Breast epithelium (tissue), 4 donors: ENCODE measurements at places on chromosomes 5 and 9.

DNA sequence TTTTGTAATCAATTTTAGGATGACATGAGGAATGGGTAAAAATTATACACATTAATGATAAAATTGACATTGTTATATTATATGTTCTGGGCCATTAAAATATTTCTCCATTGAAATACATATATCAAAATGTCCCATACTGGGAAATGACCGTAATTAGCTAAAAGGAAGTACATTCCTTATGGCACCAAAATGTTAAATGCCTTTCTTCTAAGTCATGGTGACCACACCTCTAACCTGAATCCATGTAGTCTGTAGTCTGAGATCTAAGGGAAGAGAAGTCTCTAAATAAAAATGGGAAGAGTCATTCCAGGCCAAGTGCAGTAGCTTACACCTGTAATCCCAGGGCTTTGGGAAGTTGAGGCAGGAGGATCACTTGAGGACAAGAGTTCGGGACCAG lies 10.0 kb upstream of the GDA start:
- no peaks in the 10 kb centered on the region for H3K4me1 ChIP-seq
- no peak overlapping the region for H3K4me3 ChIP-seq
- DNase-seq, result no peak
- H3K36me3 ChIP-seq, result no peaks in the 10 kb centered on the region
- H3K27ac ChIP-seq, result no peak overlapping the region

DNA sequence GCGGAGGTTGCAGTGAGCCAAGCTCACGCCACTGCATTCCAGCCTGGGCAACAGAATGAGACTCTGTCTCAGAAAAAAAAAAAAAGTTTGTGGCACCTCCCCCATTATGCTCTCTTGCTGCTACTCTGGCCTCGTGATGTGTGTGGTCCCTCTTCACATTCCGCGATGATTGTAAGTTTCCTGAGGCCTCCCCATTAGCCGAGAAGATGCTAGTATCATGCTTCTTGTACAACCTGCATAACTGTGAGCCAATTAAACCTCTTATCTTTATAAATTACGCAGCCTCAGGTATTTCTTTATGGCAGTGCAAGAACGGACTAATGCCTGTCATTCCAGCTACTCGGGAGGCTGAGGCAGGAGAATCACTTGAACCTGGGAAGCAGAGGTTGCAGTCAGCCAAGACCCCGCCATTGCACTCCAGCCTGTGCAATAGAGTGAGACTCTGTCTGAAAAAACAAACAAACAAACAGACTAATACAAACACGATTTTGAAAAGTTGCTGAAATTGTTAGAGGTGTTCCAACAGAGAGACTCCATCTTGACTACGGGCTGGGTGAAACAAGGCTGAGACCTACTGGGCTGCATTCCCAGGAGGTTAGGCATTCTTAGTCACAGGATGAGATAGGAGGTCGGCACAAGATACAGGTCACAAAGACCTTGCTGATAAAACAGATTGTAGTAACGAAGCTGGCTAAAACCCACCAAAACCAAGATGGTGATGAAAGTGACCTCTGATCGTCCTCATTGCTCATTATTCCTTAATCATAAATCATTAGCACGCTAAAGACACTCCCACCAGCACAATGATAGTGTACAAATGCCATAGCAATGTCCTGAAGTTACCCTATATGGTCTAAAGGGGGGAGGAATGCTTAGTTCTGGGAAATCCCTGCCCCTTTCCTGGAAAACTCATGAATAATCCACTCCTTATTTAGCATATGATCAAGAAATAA lies 8.3 kb upstream of the AFF4 start:
- H3K4me3 ChIP-seq, result no peak overlapping the region
- no peak for DNase-seq
- H3K27me3 ChIP-seq, result no peaks in the 10 kb centered on the region
- H3K27ac ChIP-seq, result no peak overlapping the region
- no peaks in the 10 kb centered on the region for H3K36me3 ChIP-seq

- H3K36me3 ChIP-seq, result no peaks in the 10 kb centered on the region
- no peaks in the 10 kb centered on the region for H3K4me1 ChIP-seq
- H3K27ac ChIP-seq, result no peak overlapping the region
- no peaks in the 10 kb centered on the region for H3K27me3 ChIP-seq
- H3K4me3 ChIP-seq, result no peak overlapping the region
These were observed 43.5 kb upstream of the RNF38 start for GRCh38 chr9:36443581-36443980.

DNA sequence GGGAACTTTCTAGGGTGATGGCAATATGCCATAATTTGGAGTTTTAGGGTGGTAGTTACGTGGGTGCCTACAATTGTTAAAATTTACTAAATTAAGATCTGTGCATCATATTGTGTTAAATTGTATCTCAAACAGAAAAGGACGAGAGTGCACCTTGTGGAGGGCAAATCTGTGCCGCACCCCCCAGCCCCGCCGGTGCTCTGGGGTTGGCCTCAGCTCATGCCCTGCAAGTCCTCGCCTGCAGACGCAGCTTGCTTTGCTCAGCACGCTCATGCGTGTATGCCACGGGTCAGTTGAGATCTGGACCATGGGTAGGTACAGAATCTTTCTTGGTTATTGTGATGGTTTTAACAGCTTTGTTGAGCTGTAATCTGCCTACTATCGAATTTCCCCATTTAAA lies 33.7 kb upstream of the FCN1 start:
- H3K27me3 ChIP-seq, result peaks cover 16% of the 10 kb centered on the region
- H3K4me1 ChIP-seq, result no peaks in the 10 kb centered on the region
- no peak overlapping the region for H3K4me3 ChIP-seq
- DNase-seq, result no peak
- no peaks in the 10 kb centered on the region for H3K36me3 ChIP-seq
- H3K27ac ChIP-seq, result no peak overlapping the region

- no peak for DNase-seq
- H3K36me3 ChIP-seq, result no peaks in the 10 kb centered on the region
- H3K27me3 ChIP-seq, result no peaks in the 10 kb centered on the region
- H3K4me3 ChIP-seq, result no peak overlapping the region
- no peaks in the 10 kb centered on the region for H3K4me1 ChIP-seq
- H3K27ac ChIP-seq, result no peak overlapping the region
These were observed 167.7 kb upstream of the LHFPL2 start for GRCh38 chr5:78816143-78816765.

DNA sequence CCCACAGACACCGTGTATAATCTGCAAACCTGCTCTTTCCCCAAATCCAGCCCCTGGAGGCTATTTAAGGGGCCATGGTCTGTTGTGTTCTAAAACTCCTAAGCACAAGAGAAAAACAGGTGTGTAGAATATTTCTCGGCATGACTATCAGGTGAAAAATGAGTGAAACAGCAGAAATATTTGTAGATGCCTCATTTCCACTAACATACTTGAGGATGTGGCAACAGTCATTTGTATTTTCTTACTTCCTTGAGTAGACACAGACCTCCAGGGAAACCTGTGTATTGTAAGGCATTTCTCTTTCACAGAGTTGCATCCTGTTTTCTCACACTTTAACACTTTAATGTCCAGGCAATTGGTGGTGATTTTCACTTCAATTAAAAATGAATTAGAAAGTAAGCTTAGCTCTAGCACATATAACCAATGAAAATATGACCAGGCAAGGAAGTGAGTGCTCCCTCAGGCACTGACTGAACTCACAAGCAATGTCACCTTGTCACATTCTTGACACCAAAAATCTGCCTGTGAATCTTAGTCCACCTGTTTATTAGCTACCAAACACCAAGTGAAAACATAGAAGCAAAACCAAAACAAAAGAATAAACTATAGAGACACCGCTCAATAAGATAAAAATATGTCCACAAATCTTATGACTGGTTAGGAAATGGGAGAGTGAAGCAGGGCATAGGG lies 64.4 kb downstream of the DIRAS2 start:
- H3K27ac ChIP-seq, result no peak overlapping the region
- no peak overlapping the region for H3K4me3 ChIP-seq
- H3K27me3 ChIP-seq, result no peaks in the 10 kb centered on the region
- no peaks in the 10 kb centered on the region for H3K4me1 ChIP-seq

- no peak overlapping the region for H3K4me3 ChIP-seq
- no peaks in the 10 kb centered on the region for H3K4me1 ChIP-seq
- no peaks in the 10 kb centered on the region for H3K27me3 ChIP-seq
These were observed 157.0 kb upstream of the TRPC7 start for GRCh38 chr5:136522217-136522956.

- H3K27ac ChIP-seq, result no peak overlapping the region
- no peaks in the 10 kb centered on the region for H3K36me3 ChIP-seq
- no peak overlapping the region for H3K4me3 ChIP-seq
- no peaks in the 10 kb centered on the region for H3K4me1 ChIP-seq
- H3K27me3 ChIP-seq, result no peaks in the 10 kb centered on the region
- no peak for DNase-seq
These were observed 87.5 kb downstream of the PPARGC1B start for GRCh38 chr5:149817539-149818060.

DNA sequence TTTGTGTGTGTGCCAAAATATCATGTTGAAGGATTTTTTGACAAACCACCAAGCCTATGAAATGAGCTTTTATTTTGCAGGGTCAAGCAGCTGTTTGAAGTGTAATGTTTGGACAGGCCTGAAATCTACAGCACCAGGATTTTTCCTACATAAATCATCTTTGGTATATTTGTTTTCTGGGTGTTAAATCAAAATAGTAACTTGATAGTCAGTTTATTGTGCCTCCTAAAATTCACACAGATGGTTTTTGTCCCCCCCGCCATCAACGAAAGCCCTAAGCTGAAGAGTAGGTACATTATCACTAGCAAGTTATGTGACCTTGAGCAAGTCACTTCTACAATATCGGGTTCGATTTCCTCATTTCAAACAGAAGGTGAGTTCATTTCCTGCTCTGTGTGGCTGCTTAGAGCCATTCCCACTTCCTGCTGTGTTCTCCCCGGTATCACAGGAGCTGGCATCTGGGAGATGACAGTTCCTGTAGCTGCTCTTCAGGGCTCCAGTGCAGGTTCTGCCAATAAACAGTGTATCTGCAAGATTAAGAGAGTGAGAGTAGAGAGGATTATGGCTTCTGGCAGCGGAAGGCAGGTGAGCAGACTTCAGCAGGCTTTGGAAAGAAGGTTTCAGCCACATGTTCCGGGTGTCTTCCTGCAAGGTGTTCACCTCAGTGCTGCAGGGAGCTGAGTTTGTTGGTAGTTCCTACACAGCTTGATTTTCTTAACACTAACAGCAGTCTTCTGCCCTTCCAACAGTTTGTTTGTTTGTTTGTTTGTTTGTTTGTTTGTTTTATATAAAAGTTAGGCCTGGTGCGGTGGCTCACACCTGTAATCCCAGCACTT lies 48.4 kb upstream of the GNE start:
- H3K27ac ChIP-seq, result no peak overlapping the region
- H3K36me3 ChIP-seq, result no peaks in the 10 kb centered on the region
- no peak for DNase-seq

DNA sequence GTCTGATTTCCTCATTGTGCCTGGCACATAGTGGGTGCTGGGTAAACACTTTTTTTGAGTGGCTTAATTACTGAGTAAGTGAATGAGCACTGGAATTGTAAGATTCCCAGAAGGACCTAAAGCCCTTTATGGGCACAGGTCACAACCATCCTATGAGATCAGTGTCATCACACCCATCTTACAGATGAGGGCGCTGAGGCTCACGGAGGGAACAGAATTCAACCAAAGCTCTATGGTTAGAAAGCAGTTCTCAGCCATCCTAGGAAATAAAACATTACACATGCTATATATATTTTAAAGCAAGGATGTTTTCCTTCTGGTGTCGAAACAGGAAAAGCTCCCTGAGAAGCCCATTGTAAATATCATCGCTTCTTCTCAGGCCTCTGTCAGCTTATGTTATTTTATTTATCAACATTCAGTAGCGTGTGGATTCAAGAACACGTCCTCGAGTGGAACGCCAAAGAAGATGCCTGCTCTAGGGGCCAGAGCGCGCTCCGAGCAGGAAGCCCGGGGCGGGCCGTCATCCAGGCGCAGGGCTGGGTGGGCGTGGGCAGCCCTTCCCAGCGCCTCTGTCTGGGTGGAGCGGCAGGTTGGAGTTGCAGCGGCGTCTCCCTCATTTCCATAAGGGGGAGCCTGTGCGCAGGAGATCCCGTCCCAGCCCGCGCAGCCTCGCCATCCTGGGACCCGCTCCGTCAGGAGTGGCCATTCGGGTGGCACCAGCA lies 155.8 kb upstream of the SMIM23 start:
- no peaks in the 10 kb centered on the region for H3K4me1 ChIP-seq
- no peak overlapping the region for H3K27ac ChIP-seq
- H3K4me3 ChIP-seq, result peak overlapping the region; percentile 10
- DNase-seq, result no peak
- H3K36me3 ChIP-seq, result no peaks in the 10 kb centered on the region
- no peaks in the 10 kb centered on the region for H3K27me3 ChIP-seq
